ENCODE measurements at places on chromosomes 1 and 21. TPM values are rescaled to one million over a fixed set of nuclear protein-coding genes. Genes with fewer than 3 reads are reported as not detected.

Gene FGR
- not detected for total RNA-seq

Gene OR14K1
- not detected for total RNA-seq

Gene STUM
- total RNA-seq: not detected

Gene PDE9A
- not detected for total RNA-seq

Gene C1orf74
- total RNA-seq: 6.6 TPM

Gene ZMYND12
- total RNA-seq: not detected

Gene SELL
- not detected for total RNA-seq

Gene AK5
- total RNA-seq: 9.0 TPM

DNA sequence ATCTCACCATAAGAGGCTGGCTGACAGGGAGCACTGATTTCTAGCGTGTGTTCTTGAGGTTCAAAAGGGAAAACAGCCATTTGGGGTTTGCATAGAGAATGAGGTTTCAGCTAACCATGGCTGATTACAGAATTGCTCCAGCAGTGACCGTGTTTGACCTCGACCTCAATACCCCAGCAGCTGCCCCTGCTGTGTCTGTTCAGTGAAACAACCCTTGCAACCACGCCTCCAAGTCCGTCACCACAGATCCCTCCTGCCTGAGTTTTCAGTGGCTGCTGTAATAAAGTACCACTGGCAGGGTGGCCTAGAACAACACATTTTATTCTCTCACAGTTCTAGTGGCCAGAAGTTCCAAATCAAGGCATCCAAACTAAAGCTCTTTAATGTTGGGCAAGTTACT is 147.7 kb downstream of the HUNK start:
- DNase-seq: no peak

- peak; percentile 3 for DNase-seq
These were observed 33.0 kb upstream of the AGO1 start for GRCh38 chr1:35850051-35850450.

DNA sequence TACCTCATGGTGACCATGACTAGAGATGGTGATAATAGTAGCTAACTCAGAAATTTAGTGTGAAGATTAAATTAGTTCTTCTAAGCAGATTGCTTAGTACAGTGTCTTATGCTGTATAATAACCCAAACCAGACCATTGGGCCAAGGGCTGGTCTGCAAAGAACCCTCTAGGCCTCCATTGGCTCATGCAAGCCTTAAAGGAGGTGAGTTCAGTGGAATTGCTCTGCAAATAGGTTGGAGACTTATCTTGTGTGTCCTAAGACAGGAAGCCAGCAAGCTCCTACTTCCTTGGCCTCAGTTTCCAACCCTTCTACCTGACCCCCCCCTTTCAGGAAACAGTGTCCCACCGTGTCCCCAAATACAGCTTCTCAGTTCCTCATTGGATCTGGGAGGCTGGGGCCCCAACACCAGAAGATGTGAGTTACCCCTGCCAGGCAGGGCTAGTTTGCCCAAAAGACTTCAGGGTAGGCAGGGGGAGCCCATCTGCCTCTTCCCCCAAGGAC is 1.9 kb upstream of the MEF2D start:
- DNase-seq: no peak

DNA sequence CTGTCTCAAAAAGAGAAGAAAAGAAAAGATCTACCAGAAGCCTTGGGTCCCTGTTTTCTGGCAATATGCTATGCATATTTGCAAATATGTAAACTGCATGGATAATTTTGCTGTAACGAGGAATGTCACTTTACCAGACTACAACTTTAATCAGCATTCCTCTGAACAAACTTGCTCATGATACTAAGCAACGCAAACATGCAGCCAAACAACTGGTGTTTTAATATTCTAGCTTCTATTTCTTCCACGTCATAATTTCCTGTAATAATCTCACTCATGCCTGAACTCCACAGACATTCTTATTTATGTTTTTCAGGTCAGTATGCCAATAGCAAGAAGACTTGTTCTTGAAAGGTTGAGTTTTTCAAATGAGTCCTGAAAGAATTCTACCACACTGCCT is 114.1 kb downstream of the SIM2 start:
- DNase-seq: no peak

- no peak for DNase-seq
These were observed 66.1 kb upstream of the ZBTB40 start for GRCh38 chr1:22385537-22385936.

- peak; percentile 94 for DNase-seq
These were observed 360 bp upstream of the PRDX6 start for GRCh38 chr1:173476665-173477285.

DNA sequence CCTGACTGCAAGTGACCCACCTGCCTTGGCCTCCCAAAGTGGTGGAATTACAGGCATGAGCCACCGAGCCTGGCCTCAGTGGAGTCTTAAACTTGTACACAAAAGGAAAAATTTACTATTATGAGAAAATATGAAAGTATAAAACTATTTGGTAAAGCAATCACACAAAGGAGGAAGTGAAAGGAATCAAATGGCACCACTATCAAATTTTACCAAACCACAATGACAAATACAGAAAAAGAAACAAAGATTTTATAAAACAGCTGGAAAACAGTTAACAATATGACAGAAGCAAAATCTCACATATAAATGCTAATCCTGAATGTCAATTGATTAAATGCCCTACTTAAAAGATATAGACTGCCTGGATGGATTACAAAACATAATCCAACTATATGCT is 42.1 kb upstream of the NEGR1 start:
- DNase-seq: no peak

- no peak for DNase-seq
These were observed 521.9 kb upstream of the PRMT6 start for GRCh38 chr1:106534612-106535011.

DNA sequence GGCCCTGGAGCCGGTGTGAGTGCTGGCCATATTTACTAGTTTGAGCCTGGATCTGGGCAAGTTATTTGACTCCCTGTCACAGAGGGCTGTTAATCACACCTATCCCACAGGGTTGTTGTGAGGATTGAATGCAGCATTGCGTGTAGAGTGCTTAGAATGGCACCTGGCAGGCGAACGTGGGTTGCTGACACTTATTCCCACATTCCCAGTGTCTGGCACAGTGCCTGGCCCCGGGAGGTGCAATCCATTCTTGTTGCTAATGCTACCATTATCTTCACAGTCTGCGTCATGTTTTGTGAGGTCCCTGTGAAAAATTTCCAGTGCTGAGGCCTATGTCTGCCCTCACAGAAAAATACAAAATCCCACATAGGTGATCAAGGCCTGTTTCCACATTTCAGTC is 66.1 kb downstream of the CD2 start:
- peak; percentile 89 for DNase-seq

DNA sequence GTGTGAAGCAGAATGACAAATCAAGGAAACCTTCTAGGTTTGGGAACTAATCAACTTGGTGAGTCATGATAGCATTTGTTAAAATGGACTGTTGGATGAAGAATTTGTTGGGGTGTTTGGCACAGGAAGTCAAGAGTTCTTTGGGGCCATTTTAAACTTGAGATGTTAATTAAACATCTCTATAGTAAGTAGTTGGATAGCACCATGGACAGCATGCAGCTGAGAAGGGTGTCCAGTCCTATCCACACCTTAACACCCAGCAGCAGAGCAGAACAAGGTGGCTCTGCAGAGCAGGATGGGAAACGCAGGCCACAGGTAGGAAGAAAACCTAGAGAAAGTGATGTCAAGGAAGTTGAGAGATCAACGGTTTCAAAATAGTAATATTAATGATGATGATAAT is 52.5 kb downstream of the TNR start:
- no peak for DNase-seq

DNA sequence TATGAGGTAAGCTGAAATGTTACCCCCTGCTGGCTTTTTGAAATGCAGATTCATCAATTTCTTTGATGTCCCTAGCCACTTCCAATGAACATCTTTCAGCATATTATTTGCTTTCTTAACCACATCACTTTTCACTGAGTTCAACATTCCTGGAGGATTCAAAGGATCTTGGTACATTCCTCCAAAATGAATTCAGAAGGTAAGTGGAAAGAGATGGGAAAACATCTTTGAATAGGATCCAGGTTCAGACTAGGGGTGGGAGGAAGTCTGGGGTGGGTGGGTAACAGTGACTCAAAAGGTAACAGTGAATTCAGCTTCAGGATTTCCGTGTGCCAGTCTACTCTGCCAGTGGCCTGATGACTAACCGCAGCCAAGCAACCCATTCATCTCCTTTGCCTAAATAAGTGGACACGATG is 180.7 kb downstream of the ZC3H11B start:
- DNase-seq: peak; percentile 21

DNA sequence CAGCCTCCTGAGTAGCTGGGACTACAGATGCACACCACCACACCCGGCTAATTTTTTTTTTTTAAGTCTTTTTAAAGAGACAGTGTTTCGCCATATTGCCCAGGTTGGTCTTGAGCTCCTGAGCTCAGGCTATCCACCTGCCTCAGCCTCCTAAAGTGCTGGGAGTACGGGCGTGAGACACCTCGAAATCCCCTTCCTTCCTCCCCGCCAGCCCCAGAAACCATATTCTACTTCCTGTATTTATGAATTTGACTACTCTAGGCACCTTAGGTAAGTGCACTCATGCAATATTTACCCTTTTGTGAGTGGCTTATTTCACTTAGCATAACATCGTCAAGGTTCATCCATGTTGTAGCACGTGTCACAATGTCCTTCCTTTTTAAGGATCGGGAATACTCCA is 6.9 kb upstream of the LRP8 start:
- DNase-seq: no peak

DNA sequence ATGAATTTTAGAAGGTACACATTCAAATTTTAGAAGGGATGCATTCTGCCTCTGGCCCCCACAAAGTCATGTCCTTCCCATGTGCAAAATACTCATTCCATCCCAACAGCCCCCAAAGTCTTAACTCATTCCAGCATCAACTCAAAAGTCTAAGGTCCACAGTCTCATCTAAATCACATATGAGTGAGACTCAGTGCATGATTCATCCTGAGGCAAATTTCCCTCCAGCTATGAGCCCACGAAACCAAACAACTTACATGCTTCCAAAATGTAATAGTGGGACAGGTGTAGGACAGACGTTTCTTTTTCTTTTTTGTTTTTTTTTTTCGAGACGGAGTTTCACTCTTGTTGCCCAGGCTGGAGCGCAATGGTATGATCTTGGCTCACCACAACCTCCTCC is 12.5 kb upstream of the WNT2B start:
- DNase-seq: no peak

All from A172 (cell line).